ENCODE measurements at places on chromosomes 12 and 14. TPM values are rescaled to one million over a fixed set of nuclear protein-coding genes. Genes with fewer than 3 reads are reported as not detected.

The TGM1 gene
- 4.8 TPM for polyA plus RNA-seq

The TAS2R46 gene
- not detected for polyA plus RNA-seq

- no peak for DNase-seq
These were observed 129.3 kb upstream of the RAP1B start for GRCh38 chr12:68481181-68481941.

GRCh38 chr14:21074398-21075272 lies 4.5 kb downstream of the ARHGEF40 start:
- no peak for DNase-seq

DNA sequence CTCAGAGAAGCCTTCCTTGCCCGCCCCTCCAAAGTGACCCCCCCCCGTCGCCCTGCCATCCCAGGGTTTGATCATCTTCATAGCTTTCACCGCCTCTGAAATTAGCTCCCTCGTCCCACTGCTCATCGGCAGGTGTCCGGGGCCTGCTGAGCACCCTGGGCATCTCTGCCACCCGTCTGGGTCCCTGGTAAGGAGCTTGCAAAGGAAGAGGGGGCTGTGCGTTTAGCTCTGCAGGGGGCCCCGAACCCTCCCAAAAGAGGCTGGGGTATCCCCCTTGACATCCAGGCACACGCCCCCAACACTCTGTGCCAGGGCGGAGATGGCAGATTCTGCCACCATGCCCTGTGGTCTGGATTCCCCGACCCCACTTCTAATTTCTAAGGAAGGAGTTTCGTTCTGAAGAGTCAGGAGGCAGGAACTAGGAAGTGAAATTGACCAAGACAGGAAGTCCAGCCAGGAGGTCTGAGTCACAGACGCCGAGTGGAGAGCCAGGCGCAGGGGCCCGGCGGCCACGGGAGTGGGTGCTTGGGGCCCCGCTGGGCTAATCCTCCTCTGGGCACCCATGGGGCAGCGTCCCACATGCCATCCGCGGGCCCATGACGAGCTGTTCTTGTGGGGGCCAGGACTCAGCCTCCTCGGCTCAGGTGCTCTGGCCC lies 95.7 kb downstream of the RFLNA start:
- DNase-seq: no peak

GRCh38 chr12:19227190-19227879 lies 97.8 kb downstream of the PLEKHA5 start:
- no peak for DNase-seq

DNA sequence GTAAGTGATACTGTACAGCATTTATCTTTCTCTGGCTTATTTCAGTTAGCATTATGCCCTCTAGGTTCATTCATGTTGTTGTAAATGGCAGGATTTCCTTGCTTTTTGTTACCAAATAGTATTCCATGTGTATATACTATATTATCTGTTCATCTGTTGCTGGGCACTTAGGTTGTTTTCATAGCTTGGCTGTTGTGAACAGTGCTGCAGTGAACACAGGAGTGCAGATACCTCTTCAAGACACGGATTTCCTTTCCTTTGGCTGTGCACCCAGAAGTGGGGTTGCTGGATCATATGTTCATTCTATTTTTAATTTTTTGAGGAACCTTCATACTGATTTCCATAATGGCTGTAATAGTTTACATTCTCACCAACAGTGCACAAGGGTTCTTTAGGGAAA lies 21.5 kb downstream of the EP400 start:
- DNase-seq: no peak

- DNase-seq: no peak
These were observed 1.7 kb upstream of the SELPLG start for GRCh38 chr12:108635201-108635996.
